ENCODE measurements at places on chromosomes 3 and 15.

- no peak for DNase-seq
Observed at GRCh38 chr3:38707730-38708129, 58.2 kb upstream of the SCN5A start.

DNA sequence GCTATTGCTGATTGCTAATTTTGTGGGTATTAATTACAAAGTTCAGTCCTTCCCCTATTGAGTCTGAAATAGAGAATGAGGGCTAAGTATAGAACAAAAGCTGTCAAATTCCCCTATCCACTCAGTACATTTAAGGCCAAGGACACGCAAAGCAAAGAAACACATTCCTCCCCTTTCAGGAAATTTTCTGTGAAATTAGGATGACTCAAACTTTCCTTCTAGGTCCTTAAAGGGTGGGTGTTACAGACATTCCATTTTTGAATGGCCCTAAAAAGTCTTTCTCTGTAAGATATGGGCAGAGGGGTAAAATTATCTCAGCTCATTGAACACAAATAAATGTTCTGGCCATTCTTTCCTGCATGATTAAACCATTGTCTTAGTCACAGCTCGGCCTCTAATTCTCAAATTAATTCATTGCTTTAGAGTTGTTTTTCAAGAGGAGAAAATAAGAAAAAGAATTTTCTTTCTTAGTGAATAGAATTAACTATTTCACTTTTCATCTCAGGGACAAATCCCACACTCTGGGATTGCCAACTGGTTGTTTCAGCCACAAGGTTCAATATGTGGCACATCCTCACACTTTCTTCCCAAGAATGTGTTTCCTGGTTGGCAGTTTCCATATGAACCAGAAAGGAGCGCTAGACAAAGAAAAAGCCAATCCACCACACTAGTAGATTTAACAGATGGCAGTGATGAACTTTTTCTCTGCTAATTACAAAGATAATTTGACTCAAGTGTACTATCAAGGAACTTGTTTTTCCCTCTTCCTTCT lies 424.1 kb downstream of the ZNF385D start:
- peak; percentile 14 for DNase-seq

- DNase-seq = no peak
Observed at GRCh38 chr3:41991437-41991836, 29.5 kb upstream of the ULK4 start.

DNA sequence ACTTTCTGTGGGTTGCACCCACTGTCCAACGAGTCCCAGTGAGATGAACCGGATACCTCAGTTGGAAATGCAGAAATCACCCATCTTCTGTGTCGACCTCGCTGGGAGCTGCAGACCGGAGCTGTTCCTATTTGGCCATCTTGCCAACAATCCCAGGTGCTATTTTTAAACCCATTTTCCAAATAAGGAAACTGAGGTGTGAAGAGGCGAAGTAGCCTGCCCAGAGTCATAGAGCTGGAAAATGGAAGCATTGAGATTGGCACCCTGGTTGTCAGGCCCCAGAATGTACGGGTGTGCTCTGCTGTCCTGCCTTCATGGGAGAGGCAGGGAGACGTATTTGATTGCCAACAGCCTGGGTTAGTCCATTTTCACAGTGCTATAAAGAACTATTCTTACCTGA lies 39.6 kb downstream of the TMEM266 start:
- DNase-seq = no peak

- DNase-seq = no peak
Observed at GRCh38 chr3:15345608-15346137, 13.3 kb upstream of the SH3BP5 start.

- DNase-seq = no peak
Observed at GRCh38 chr15:95492388-95493070, 838.0 kb upstream of the NR2F2 start.

DNA sequence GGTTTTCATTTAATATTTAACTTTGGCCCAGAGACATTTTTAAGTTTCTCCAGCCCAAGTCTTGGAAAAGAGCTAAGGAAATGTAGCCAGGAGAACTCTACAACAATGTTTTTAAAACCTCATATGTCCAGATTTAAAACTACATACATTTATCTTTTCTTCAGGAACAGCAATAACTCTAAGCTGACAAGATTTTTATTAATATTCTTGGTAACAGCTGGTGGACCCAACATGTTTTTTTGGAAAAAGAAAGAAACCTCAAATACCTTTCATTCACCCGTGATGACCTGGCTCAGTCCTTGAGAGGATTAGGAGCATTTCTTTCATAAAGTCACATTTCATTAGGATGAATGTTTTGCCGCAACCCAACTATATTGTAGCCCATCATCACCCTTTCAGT lies 50.4 kb upstream of the CMSS1 start:
- no peak for DNase-seq

DNA sequence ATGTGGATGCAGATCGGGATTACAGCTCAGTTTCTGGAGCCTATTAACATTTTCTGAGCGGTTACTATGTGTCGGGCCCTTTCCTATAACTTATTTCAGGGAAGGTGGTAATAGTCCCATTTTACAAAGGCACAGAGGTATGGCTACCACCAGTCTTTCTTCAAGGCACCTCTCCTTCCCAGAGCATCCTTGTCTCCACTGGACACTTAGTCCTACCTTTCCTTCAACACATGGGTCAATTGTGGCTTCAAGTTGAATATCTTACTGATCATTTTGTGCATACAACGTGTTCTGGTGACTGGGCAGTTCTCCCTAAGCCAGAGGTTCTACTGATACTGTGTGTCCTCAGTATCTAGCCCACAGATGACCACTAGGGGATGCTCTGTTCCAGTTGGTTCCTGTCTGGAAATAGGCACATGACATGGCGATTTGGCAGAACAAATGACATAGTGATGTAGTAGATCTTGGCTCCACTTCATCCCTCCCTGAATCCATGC lies 60.7 kb upstream of the CMTM8 start:
- DNase-seq = peak; percentile 29

DNA sequence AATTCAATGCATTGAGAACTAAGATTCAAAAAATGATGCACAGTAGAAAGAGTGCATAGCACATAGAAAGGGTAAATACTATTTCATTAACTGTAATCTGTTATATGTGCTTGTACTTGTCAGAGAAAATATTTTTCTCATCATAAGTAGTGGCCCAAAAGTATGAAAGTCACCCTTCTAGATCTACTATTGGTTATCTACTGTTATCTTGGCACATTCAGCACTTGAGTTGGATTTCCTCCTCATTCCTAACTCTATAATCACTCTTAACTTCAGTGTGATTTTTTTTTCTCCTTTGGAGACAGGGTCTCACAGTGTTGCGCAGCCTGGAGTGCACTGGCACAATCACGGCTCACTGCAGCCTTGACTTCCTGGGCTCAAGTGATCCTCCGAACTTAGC lies 194.4 kb downstream of the PCCB start:
- no peak for DNase-seq

- no peak for DNase-seq
Observed at GRCh38 chr3:174812172-174812862, 46.8 kb upstream of the NAALADL2 start.

GRCh38 chr3:10672422-10672821 lies 143.6 kb upstream of the SLC6A11 start:
- no peak for DNase-seq

GRCh38 chr15:51617886-51618285 lies 4.7 kb downstream of the DMXL2 start:
- no peak for DNase-seq

GRCh38 chr3:38122712-38123290 lies 14.1 kb downstream of the ACAA1 start:
- DNase-seq = no peak

- no peak for DNase-seq
Observed at GRCh38 chr3:136617198-136617597, 135.0 kb downstream of the STAG1 start.

DNA sequence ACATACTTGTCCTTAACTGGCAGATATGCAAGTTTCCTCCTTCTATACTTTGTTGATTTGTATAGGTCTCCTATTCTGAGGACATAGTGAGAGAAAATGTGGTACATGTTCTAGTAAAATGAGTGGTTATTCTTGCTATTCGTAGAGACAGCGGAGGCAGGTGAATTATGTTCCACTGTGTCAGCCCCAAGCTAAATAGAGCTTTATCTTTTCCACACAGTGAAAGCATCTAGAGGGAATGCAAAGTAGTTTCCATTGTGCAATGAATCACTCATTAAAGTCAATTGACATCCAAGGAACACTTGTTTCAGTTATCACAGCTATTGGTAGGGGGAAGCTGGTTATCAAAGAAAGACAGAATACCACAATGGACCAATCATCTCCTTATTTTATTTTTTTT lies 262.4 kb downstream of the NLGN1 start:
- DNase-seq = no peak

DNA sequence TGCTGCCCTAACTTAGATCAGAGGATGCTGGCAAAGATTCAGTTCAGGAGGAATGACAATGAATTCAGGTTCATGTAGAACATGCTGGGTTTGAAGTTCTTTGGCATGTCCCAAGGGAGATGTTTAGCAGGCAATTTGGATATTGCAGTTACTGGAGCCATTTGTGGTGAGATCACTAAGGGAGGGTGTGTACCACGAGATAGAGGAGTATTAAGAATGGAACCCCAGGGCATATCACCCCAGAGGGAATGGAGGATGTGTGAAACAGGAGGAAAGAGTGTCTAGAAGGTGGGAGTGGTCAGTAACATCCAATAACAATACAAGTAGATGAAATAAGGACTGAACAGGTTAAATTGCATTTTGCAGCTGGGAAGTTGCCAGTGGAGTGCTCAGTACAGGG lies 87.1 kb downstream of the CCR1 start:
- no peak for DNase-seq

DNA sequence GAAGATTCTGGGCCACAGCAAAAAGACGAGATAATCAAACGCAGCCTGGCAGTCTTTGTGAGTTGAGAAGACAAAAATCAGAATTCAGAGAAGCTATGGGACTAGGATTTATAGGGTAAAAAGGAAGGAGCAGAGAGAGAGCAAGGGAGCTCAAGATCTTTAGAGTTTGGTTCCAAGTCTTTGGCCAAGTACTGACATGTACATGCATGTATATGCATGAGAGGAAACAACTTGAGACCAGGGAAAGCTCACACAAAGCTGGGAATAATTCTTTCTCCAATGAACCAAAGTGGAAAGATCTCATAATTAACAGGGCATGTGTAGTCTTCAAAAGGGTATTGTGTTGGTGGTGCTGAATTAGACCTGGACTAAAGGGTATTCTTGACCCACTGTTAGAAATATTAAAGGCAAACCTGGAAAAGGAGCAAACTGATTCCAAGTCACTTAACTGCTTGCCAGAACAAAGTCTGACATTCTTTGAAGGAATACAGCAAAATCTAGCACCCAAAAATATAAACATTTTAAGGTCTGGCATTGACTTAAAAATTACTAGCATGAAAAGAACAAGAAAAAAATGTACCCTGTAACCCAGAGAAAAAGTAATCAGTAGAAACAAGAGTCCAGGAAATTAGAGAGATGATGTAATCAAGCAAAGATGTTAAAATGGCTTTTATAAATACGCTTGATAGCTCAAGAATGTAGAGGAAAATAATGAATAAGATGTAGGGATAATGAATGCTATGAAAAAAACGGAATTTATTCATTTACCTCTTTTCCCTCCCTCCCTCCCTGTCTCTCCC lies 226.0 kb upstream of the CGNL1 start:
- DNase-seq = no peak

GRCh38 chr3:97694876-97695275 lies 69.7 kb upstream of the ARL6 start:
- no peak for DNase-seq

DNA sequence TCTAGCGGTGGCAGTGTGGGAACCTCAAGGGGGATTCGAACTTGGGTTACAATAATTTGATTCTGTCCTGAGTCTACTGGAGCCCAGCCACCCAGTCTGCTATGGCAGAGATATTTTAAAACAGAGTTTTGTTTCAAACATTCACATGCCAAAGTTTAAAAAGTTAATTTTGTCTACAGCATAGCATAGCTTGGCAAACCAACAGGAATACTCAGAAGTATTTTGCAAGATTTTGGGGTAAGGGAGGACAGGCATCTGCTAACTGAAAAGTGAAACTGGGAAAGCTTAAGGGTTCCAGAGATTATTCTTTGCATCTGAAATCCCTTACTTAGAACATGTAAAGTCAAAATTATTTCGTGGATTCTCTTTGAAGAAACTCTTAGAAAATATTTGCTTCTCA lies 6.6 kb downstream of the ARID3B start:
- DNase-seq = no peak

GRCh38 chr3:113261063-113261625 lies 49.8 kb downstream of the BOC start:
- DNase-seq = peak; percentile 85

DNA sequence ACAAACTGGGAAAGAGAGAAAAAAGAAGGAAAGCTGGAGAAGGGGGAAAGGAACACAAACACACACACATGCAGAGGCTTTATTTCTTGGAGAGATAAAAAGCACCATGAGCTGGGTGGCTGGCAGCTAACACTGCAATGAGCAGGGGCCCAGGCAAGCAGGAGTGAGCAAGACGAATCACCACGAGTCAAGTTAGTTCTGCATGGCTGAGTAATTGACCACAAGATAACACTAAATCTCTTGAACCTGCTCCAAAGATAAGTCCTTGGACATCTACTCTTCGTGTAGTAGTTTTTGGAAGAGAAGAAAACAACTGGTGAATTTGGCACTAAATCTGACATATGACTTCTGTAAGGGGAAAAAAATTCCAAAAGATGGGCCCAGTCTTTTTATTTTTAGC lies 100.9 kb downstream of the MYO5A start:
- DNase-seq = no peak

GRCh38 chr15:58934521-58934920 lies 1.0 kb upstream of the SLTM start:
- DNase-seq = no peak

GRCh38 chr15:83011271-83012075 lies at the start of gene C15orf40:
Gene C15orf40, minus strand, starts transcription at chr15:83011639. Its CDS starts 32 bp downstream, at chr15:83011607.
- peak; percentile 69 for DNase-seq

DNA sequence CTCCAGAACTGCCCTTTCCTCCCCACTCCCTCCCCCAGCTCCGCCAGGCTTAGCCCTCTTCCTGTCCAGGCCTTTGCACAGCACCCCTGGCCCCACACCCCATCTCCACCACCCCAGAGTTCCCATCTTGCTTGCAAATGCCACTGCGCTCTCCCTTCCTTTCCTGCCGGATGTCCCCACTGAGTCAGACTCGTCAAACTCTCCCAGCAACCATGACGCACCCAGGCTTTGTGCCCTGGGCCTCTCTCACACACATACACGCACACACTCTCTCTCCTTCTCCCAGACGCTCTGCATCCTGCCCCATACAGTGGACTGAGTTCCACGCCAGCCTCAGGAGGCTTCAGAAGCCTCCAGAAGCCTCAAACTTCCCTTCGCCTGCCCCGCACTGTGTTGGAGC lies 2.8 kb upstream of the CCDC9B start:
- DNase-seq = no peak

DNA sequence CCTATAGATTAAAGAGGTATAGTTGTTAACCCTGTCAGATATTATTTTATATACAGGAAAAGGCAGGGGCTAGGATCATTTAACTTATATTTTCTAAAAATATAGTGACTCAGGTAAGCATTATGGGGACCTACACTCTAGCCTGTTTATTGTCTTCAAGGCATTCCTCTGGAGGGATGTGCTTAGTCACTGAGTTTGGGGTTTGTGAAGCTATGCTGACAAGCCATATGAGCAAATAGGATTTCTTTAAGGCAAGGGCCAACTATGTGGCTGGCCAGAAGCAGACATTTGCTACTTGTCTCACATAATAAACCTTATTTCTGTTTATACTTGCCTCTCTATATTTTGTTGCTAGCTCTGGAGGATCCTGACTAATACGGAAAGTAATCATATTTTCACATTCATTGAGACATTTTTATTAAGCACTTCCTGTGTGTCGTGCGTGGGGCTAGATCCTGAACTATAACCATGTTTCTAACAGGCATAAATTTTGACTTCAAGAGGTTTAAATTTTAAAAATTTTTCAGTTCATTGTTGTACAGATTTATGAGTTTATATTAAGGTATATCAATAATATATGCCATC lies 153.4 kb downstream of the OTOL1 start:
- no peak for DNase-seq

All from NCI-H446 treated with DMSO at 0.1 percent for 48 hours (cell line).